NCI-H526 treated with DMSO at 0.1 percent for 48 hours (cell line): ENCODE measurements at places on chromosomes 1 and 21.

DNA sequence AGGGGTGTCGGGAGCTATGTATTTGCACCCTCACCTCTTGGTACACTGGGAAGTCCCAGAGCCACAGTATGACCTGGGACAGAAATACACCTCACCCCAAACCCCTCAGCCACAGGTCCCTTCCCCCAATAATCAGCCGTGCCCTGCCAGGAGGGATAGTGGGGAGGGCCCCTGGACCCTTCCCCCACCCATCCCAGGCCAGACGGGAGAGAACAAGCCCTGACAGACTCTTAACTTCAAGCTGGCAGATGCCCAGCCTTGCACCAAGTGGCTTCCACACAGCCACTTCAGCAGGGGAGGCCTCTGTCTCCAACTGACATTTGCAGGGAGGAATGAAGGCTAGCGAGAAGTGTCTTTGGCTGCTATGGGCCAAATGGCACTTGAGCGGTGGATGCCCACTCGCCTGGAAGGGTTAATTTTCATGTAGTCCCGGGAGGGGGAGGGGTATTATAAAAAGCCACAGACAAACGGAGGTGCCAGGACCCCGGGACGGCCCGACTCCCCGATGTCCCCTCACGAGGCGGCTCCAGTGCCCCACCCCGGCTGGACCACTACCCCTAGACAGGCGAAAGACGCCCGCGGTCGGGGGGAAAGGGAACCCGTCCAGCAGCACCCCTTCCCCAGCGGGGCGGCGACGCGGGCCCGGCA, 495 bp downstream of the SYNC start:
- DNase-seq = no peak

GRCh38 chr21:45050797-45051489, 23.4 kb upstream of the ADARB1 start:
- no peak for DNase-seq

- no peak for DNase-seq
These were observed at the start of gene TMEM125 for GRCh38 chr1:43269627-43270375. Gene TMEM125, plus strand, starts transcription at chr1:43269983. Its CDS starts 2,740 bp downstream, at chr1:43272723.

GRCh38 chr1:206637605-206638004, 2.3 kb downstream of the DYRK3 start:
- DNase-seq = no peak

- DNase-seq = no peak
These were observed 54.5 kb upstream of the LHX8 start for GRCh38 chr1:75079538-75080290.
